NCI-H1105 treated with DMSO at 0.1 percent for 48 hours (cell line): ENCODE measurements at places on chromosomes 6 and 20.
A peak's percentile ranks its signal among the peaks of the same experiment; 100 is the strongest.

- DNase-seq, result no peak
Observed at GRCh38 chr6:123803504-123804013, at the start of gene NKAIN2. NKAIN2 (plus strand) TSS chr6:123803865.

DNA sequence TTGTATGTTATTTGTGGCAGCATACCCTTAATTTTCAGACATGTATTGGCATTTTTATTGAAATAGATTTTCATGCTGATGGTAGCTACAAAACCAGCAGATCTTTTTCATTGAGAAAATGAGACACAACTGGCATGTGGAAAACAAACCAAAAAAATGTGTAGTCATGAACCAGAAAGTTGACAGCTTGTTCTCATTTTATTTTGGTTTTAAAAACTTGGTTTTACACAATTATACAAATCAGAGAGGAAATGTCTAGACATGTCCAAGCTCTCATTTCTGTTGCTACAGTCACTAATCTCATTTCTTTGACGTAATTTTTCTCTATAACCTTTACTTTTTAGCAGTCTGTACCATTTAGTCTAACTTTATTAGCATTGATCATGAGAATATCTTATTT is 85.4 kb downstream of the GRIK2 start:
- no peak for DNase-seq

- DNase-seq, result peak; percentile 85
Observed at GRCh38 chr20:56358600-56359211, at the start of gene FAM210B. FAM210B (plus strand) TSS chr20:56358974; CDS start chr20:56359006, 32 bp downstream.

GRCh38 chr6:81708113-81708699 is 44.3 kb downstream of the TENT5A start:
- no peak for DNase-seq

- no peak for DNase-seq
Observed at GRCh38 chr20:39176457-39176856, 214.3 kb downstream of the DHX35 start.

DNA sequence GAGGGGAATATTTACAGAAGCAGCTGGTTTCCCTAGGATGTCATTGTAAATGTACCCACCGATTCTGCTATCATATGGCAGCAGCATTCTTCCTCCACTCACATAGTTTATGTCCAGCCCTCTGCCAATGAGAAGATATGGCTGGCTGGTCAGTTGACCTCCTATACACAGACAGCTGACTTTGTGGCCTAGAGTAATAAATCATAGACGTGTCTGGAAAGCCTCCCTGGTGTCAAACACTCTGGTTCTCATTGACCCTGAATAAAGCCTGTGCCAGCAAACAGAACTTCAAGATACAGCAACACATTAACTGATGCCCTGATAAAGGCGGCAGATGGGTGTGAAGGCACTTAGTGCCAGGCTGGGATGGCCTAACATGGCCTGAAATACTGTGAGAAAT is 52.6 kb downstream of the GPR63 start:
- DNase-seq, result no peak

DNA sequence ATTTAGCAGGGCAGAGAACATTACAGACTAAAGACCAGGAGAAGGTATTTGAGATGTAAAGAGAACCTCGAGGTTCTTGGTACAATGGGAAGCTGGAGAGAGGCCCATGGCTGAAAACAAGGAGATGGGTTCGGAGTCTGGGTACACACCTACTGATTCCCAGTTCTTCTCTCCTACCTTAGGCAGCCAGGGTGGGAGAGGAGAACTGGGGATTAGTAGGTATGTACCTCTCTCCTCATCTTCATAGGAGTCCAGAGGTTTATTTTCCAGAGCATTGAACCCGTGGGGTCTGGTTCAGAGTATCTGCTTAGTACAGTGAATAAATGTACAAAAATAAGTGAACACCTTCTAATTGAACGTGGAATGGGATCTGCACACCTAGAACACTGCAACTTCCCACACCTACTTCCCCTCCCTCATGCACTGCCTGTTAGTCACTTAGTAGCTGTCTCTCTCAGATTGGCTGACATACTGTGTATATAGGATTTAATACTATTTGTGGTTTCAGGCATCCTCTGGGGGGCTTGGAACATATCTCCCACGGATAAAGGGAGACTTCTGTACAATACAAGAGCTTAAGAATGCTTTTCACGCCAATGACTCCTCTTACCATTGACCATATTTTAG is 23.5 kb upstream of the NUP153 start:
- DNase-seq, result no peak

DNA sequence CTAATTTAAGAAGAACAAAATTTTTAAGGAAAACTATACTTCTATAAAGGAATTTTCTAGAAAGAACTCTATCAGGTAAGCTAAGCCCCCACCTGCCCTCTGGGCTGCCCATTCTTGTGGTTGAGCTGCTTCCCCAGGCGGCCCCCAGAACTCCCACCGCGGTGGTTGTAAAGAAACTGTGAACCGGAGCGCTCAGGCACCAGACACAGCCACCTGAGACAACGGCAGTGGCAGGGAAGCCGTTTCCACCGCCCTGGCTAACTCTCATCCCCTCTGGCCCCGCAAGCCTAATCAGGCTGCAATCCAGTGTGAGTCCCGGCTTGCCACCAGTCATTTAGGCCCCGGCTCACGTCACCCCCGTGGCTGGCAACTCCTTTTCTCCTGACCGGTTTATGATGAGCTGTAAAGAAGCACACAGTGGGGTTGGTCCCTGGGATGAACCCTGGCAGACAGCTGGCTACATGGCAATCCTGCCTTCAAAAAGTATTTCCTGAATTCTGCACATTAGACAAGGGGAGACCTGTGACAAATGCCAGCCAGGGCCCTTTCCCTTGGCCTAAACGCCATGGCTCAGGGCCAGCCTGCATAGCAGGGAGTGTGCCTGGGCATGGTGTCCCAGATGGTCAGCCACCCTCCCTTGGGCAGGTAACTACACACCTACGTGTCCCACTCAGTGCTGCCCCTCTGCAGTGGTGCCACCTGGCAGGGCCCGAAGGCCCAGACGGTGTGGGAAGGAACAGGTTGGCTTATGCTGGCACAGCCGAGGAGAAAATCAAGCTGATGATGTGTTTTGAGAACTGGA is 63.8 kb upstream of the GPR31 start:
- no peak for DNase-seq

DNA sequence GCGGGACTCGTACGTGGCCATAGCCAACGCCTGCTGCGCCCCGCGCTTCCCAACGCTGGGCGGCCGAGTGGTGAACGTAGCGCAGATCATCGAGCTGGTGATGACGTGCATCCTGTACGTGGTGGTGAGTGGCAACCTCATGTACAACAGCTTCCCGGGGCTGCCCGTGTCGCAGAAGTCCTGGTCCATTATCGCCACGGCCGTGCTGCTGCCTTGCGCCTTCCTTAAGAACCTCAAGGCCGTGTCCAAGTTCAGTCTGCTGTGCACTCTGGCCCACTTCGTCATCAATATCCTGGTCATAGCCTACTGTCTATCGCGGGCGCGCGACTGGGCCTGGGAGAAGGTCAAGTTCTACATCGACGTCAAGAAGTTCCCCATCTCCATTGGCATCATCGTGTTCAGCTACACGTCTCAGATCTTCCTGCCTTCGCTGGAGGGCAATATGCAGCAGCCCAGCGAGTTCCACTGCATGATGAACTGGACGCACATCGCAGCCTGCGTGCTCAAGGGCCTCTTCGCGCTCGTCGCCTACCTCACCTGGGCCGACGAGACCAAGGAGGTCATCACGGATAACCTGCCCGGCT is 3.4 kb downstream of the SLC32A1 start:
- no peak for DNase-seq
